Calu3 (cell line): ENCODE measurements at places on chromosomes 16 and 17.
A peak's percentile ranks its signal among the peaks of the same experiment; 100 is the strongest.

- H3K4me1 ChIP-seq = peaks cover 51% of the 10 kb centered on the region
- H3K27me3 ChIP-seq = no peaks in the 10 kb centered on the region
- peak overlapping the region; percentile 5 for H3K4me3 ChIP-seq
- H3K36me3 ChIP-seq = peaks cover 85% of the 10 kb centered on the region
- H3K27ac ChIP-seq = peak overlapping the region; percentile 52
Measured at GRCh38 chr17:47620503-47621245, 29.0 kb upstream of the KPNB1 start.

GRCh38 chr16:79047337-79047736, 553.2 kb downstream of the MAF start:
- no peaks in the 10 kb centered on the region for H3K36me3 ChIP-seq
- no peaks in the 10 kb centered on the region for H3K27me3 ChIP-seq
- H3K27ac ChIP-seq = no peak overlapping the region
- H3K4me3 ChIP-seq = no peak overlapping the region
- no peaks in the 10 kb centered on the region for H3K4me1 ChIP-seq

DNA sequence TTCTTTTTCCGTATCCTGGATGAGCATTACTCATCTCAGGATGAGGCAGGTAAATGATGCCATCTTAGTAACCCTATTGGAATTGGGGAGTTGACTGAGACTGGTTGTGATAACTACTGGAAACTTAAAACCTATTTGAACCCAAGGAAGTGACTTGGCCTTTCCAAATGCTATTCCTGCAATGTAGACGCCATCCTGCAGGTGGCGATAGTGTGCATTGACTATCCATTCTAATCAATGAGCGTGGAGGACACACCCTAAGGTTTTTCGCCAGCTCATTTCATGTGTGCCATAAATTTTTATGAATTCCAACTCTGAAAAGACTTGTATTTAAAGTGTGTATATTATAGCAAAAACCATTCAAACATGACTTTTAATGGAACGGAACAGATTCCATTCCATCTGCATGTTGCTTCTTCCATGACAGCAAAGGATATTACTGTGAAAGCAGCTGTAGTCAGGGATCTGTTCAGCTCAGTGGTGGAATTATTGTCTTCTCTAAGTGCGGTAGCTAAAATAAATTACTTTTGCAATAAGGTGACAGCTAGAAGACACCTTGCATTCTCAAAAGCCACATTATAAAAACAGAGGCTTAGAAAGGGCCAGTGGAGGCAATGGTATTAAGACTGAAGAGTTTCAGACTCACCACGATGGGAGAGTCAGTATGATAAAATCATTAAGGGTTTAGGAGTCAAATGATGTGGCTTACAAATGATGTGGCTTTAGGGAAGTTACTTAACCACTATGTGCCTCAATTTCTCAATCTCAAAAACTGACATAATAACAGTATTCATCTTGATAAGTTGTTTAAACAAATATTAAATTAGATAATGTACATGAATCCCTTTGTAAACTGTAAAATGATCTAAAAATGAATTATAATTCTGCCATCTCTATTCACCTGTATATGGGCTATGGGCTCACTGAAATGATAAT, 55.5 kb downstream of the SYT17 start:
- no peak overlapping the region for H3K27ac ChIP-seq
- H3K4me3 ChIP-seq = no peak overlapping the region
- peak; percentile 39 for DNase-seq
- no peaks in the 10 kb centered on the region for H3K36me3 ChIP-seq

- no peak overlapping the region for H3K27ac ChIP-seq
- peaks cover 13% of the 10 kb centered on the region for H3K36me3 ChIP-seq
- H3K4me1 ChIP-seq = peaks cover 31% of the 10 kb centered on the region
- no peak for DNase-seq
Measured at GRCh38 chr17:5838661-5839300, 231.4 kb upstream of the WSCD1 start.

DNA sequence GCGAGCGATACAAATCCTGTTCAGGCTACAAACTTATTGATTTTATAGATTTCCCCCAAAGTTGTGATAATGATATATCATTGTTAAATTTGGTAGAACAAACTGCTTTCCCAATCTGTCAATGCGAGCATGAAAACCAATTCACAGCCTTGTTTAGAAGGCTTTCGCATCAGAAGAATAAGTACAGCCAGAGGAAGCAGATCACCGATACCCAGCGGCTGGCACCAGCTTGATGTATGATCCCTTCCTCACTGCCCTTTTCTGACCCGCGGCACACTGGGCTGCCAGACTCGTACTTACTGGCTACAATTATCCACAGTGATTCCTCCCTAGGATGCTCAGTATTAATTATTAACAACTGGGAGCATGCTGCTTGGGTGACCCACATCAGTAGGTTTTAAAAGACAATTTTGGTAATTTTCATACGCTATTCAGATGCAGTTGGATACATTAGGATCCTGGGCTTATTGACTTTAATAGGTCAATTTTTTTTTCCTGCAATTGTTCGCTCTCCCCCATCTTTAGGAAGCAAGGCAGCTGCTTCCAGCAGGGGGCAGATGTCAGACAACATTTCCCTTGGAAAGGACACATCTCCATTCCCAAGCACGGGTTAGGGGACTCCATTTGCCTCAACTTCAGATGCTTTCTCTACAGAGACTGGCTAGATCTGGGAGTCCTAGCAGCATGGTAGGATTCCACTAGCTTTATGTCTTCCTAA, 582.7 kb upstream of the PSMD7 start:
- peak; percentile 65 for DNase-seq
- H3K36me3 ChIP-seq = no peaks in the 10 kb centered on the region
- no peak overlapping the region for H3K4me3 ChIP-seq
- H3K4me1 ChIP-seq = peaks cover 7% of the 10 kb centered on the region
- H3K27ac ChIP-seq = no peak overlapping the region

- no peaks in the 10 kb centered on the region for H3K27me3 ChIP-seq
- peaks cover 19% of the 10 kb centered on the region for H3K4me1 ChIP-seq
- peaks cover 56% of the 10 kb centered on the region for H3K36me3 ChIP-seq
- H3K4me3 ChIP-seq = no peak overlapping the region
Measured at GRCh38 chr16:3115561-3115960, 3.2 kb downstream of the ZNF205 start.

GRCh38 chr17:48565022-48565554, 13.1 kb downstream of the HOXB4 start:
- H3K4me3 ChIP-seq = no peak overlapping the region
- H3K4me1 ChIP-seq = peaks cover 36% of the 10 kb centered on the region
- H3K27me3 ChIP-seq = no peaks in the 10 kb centered on the region
- no peak for DNase-seq
